ENCODE measurements at places on chromosomes 3 and 15.

DNA sequence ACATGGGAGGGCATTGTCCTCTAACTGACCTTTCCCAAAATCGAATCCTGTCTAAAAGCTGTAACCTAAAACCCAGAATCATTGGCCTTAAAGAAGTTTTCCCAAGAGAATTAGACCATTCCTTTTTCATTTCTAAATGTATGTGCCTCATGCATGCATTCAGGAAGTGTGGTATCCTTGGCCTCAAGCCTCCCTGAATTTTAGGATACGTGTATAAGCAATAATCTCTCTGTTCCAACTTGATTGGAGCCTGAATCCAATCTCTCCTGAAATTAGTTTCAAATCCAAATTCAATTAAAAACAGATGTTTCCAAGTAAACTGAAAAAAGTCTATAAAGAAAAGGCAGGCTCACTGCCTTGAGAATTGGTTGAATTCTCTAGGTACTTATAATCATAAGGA, 86.0 kb upstream of the VEPH1 start:
- DNase-seq = no peak

DNA sequence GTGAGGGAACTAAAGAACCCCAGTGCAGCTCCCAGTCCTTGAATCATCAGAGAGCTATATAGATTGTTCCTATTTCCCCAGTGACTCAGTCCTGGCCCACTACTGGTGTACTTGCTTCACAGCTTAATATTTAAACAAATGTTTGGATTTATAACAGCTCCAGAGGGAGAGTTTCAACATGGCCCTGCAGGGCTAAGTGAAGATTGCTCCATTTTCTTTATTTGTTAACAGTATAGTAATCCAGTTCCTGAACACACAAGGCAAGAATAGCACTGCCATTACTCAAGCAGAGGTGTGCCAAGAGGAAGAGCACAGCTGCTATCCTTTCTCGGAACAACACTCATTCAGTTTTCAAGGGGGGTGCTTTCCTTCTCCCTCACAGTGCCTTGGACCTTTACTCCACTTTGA, 6.5 kb downstream of the SQOR start:
- DNase-seq = peak; percentile 71

- no peak for DNase-seq
Measured at GRCh38 chr3:124200407-124200806, 208.5 kb upstream of the ROPN1 start.

- DNase-seq = no peak
Measured at GRCh38 chr3:125185805-125186204, 26.7 kb downstream of the SLC12A8 start.

- no peak for DNase-seq
Measured at GRCh38 chr3:143526011-143526545, 322.2 kb downstream of the SLC9A9 start.

DNA sequence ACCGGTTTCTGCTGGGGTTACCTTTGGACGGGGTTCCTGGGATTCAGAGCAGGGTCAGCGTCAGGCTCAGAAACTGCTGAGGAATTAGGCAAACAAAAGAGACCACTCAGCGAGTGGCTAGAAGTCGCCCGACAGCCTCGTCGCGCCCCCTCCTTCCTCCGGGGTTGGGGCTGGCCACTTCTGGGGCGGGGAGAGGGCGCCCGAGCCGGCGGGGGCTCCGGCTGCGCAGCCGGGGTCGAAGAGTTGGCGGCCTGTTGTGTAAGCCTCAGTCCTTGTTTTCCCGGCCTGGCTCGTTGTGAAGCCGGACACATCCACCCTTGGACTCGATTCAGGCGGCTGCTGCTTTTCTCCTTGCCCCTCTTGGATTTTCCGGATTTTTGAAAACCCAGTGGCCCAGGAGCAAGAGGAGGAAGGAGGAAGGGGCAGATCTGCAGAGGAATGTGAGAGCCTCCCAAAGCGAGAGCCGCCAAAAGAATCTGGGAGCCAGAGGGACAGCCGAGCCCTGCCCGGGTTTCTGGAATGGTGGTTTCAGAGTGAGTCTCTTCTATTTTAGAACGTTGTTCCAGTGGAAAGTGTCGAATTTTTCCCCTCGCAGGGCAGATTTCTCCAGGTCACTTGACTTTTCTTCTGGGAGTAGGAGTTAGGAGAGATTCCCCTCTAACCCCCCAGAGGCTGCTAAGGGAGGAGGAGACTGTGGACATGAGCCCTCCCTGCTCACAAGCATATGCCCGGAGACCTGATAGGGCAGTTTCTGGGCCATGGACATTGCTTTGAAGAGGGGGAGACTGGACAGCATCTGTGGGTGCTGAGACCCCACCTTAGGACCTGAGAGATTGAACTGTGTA, 666 bp downstream of the SNX33 start:
- no peak for DNase-seq

DNA sequence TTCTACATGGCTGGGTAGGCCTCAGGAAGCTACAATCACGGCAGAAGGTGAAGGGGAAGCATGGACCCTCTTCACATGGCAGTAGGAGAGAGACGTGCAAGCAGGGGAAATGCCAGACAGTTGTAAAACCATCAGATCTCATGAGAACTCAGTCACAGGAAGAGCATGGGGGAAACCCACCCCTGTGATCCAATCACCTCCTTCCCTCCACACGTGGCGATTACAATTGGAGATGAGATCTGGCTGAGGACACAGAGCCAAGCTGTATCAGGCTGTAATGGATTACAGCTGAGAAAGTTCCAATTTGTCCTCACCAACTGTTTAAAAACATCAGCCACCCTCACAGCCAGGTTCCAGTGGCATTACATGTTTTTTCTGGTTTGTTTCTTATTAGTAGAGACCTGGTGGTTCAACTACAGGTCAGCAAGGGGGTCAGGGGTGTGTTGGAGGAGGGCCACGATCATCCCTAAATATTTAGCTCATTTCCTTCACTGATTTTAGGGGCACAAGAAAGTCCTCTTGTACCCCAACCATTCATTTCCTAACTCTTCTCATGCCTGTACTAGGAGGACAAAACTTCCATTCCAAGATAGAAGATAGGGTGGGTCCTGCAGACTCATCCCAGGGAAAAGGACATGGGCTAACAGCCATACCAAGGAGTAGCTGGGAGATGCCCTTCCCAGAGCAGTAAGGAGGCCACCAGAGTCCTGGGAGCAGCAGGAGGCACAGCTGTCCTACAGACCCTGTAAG, 54.4 kb downstream of the ANXA2 start:
- no peak for DNase-seq

DNA sequence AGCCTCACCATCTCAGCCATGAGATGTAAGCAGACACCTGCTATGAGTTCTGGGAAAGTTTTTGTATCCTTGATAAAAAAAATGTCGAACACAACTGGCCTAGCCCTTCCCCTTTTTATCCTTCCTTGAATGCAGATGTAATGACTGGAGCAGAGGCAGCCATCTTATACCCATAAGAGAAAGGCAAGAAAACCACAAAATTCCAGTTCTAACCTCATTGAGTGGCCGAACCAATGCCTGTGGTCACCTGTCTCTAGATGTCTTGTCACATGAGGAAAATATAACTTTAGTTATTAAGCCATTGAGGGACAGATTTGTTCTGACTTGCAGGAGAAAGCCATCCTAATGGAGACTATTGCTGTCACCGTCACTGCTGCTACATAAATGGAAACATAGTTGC, 80.4 kb upstream of the SLC6A6 start:
- DNase-seq = no peak

DNA sequence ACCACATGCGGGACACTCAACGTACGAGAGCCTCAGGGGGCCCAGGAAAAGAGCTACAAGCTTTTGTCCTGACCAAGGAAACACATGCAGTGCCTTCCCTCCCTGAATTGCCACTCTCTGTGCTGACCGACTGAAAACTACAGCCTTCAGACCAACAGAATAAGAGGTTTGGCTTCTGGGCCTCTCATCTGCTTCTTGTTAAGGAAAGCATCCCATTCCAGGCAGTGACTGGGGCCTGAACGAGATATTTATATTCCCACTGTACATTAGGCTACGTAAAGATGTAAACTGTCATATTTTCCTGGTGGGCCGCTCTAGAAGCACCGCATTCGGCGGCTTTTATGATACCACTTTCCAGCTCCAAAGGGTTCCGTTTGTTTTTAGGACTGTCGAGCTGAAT, 208.9 kb upstream of the TPM1 start:
- no peak for DNase-seq

DNA sequence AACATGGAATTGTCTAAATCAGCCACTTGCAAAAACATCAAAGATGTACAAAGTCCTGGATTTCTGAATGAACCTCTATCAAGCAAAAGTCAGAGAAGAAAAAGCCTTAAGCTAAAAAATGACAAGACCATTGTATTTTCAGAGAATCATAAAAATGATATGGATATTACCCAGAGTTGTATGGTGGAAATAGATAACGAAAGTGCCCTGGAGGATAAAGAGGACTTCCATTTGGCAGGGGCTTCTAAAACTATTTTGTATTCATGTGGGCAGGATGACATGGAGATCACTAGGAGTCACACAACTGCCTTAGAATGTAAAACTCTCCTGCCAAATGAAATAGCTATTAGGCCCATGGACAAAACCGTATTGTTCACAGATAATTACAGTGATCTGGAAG, 29.3 kb downstream of the KNL1 start:
- DNase-seq = no peak

DNA sequence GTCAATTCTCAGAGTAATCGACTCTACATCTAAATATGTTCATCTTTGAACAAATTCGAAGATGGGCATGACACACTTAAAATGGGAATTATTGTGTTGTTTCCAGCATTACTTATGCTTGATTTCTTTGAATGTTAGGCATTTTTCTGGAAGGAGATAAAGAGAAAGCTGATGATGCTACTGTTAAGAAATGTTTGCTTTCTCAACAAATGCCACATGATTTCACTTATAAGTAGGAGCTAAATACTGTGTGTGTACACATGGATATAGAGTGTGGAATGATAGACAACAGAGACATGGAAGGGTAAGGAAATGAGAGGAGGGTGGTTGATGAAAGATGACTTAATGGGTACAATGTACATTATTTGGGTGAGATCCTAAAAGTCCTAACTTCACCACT, 400.9 kb downstream of the TBL1XR1 start:
- no peak for DNase-seq

DNA sequence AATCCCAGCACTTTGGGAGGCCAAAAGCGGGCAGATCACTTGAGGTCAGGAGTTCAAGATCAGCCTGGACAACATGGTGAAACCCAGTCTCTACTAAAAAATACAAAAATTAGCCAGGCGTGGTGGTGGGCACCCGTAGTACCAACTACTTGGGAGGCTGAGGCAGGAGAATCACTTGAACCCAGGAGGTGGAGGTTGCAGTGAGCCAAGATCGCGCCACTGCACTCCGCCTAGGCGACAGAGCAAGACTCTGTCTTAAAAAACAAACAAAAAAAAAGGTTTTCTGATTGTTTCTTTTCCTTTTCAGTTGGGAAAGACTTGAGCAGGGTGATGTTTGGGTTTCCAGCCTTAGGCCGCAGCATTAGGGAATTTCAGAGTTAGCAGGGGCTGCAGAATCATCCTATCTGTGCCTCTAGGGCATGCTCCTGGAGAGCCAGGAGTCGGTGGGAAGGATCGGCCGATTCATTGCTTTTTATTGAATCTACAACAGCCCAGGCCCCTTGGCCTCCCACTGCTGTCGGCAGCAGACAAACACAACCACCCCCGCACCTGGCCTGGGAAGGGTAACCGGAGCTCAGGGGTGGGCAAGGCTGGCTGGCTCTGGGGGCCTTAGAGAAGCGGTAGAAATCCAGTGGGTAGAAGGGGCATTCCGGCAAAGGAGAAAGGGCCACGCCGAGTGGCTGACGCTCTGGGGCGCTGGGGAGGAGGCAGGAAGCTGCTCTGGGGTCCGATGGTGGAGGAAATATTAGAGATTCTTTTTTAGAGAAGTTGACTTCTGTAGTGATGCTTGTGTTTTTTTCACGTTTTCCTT, 6.3 kb downstream of the CHAC1 start:
- DNase-seq = no peak

GRCh38 chr15:82110144-82110543, 64.3 kb upstream of the MEX3B start:
- no peak for DNase-seq

GRCh38 chr3:62667714-62668113, 207.5 kb downstream of the CADPS start:
- DNase-seq = no peak

- DNase-seq = no peak
Measured at GRCh38 chr3:111862974-111863373, 3.9 kb downstream of the PHLDB2 start.

GRCh38 chr3:119679874-119680273, 2.7 kb upstream of the COX17 start:
- no peak for DNase-seq

DNA sequence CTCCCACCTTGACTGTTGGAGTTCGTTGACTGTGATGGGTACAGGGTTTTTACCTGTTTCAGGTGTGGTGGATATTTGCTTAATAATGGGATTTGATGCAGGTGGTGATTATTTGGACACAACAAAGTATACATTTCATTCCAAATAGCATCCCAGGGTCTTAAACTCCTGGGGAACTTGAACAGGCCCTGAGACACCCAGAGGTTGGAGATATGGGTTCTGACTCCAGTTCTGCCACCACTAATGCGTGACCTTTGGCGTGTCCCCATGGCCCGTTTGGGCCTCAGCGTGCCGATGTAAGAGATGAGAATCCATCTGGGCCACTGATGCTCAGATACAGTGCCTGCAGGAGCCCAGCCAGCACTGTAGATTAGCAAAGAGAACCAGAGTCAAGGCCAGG, 264.5 kb downstream of the EPHB1 start:
- peak; percentile 26 for DNase-seq

DNA sequence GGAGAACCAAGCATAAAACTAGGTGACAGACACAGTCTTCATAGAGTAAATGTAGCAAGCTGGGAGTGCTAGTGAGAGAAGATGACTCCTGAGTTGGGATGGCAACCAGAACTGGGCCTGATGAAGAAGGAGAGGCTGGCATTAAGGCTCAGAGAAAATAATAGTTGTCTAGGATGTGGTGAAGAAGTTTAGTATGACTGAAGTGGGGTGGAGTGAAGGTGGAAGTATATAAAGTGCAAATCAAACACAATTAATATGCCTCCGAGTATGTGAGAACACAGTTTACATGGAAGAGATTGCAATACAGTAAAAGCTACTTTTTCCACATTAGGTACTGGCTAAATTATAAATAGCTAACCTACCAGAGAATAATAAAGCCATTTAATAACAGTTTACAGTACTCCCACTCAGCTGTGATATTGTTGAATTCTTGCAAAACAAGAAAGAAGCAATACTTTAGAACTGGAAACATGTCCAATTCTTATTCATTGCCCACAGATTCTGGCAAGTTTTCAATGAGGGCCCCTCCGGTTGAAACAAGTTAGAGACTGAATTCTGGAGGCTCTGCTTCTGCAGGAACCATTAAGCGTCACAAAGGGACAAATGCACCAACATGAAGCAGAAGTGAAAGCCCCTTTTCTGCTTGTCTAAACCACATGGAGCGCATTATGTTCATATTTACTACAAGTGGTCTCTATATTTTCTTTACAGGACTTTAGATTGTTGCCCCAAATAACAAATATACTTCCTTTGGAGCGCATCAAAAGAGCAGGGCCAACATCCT, 243.7 kb downstream of the SLC9A9 start:
- no peak for DNase-seq

DNA sequence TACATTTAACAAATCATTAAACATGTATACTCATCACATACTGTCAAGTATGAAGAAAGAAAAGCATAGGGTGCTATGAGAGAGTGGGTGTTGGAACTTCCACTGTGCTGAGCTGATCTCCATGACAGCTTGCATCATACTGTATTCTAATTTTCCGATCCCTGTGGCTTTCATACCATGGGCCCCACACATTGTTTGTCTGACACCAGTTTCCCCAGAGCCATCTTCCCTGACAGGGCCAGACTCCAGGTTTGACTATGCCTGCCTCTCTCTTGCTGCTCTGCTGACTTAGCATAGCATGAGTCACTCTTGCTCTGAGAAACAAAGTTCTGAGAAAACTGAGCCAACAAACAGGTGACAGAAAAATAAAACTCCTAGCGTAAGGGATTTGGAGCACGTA, 37.0 kb upstream of the CASR start:
- no peak for DNase-seq

Data from coronary artery (tissue), 2 donors.